ENCODE measurements at places on chromosomes 2 and 18.

- DNase-seq: no peak
Measured at GRCh38 chr2:189512879-189513278, 67.7 kb downstream of the SLC40A1 start.

GRCh38 chr18:56637176-56637575 is 1.2 kb downstream of the TXNL1 start:
- DNase-seq: no peak

- no peak for DNase-seq
Measured at GRCh38 chr2:60573251-60573650, 19.8 kb upstream of the BCL11A start.

- no peak for DNase-seq
Measured at GRCh38 chr18:6273423-6273822, 141.3 kb downstream of the L3MBTL4 start.

GRCh38 chr2:46865181-46865970 is 50.2 kb downstream of the MCFD2 start:
- no peak for DNase-seq

DNA sequence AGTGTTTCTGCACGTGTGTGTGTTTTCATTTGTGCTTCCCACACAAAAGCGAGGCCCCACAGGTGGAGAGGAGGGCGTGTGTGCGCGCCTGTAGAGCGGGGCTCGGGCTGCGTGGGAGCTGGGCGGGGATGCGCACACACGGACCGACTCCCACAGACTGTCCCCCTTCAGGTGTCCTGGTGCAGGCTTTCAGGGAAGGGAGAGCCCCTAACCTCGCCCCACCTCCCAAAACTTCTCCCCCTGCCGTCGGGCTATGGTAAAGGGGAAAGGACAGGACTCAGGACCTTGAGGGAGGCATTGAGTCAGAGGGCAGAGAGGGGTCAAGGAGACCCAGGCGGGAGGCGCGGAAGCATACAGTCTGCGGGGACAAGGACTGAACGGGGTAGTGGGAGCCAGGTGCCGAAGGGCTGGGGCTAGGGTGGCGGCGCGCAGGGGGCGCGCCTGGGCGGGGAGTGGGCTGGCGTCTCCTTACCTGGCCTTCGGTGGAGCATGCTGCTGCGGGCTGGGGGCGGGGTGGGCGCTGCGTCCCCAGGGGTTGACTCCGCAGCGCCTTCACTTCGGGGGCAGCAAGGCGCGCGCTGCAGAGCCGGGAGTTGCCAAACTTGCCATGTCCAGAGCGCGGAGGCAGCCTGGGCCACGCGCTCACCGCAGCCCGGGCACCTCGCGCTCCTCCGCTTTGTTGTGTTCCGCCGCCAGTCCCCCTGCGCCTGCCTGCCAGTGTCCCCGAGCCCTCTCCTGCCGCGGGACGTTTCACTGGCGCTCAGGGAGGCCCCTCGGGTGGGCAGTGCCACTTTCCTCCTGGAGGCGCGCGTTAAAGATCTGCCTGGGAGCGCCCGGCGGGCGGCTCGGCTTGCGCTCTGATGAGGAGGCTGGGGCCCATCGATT is 302.0 kb downstream of the NCKAP5 start:
- no peak for DNase-seq

GRCh38 chr2:158809816-158810215 is 14.7 kb downstream of the DAPL1 start:
- no peak for DNase-seq

GRCh38 chr2:101823859-101824258 is 126.4 kb downstream of the MAP4K4 start:
- no peak for DNase-seq

GRCh38 chr2:55093381-55093780 is 43.1 kb upstream of the RTN4 start:
- DNase-seq: no peak

DNA sequence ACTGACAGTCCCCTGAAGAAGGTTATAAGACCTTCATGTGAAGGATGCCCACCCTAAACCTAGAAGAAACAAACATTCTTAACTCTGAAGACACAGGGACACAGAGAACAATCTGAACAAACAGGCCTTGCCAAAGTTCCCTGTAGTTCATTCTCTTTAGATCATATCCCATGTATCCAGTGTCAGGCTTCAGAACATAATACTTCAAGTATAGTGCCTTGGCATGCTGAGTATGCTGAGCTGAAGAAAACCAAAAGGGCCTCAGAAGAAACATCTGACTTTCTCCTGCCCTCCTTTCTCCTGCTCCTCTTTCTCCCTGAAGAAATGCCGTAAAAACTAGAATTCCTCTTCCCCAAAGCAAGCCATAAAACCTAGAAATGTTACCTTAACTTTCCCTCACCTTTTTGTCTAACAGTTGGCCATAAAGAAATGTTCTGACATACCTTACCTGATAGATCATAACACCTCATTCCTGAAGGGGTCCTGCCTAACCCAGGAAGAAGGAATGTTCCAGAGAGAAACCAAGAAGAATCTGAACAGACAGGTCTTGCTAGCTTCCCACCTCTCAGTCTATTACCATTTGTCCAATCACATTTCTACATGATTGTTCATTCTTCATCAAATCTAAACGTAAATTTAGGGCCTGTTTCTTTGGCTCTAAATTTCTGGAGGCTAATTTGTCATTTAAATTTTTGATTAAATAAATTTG is 160.1 kb upstream of the ZC3H15 start:
- no peak for DNase-seq

DNA sequence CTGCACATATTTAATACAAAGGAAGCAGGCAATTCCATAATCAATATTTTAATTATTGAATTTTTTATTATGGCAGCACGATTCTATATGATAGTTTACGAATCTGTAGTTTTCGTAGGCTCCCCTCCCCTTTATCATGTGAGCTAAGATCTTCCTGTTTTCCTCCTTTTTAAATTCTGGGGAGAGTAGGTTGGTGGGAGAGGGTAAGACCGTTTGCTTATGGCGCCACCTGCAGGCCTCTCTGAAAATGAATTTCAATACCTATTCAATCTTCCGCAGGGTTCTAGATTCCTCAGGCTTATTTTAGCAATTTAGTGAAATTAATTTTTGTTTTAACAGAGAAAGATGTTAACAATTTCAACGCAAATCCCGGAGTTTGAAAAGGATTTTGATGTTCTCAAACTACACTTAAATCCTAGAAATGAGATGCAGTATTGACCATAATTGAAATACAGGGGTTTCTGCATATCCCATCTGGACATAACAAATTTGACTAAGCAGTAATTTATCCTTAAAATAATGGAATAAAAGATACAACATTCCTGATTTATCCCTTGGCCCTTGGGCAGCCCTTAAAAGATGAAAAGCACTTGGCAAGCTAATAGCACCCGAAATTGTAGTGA is 12.8 kb upstream of the GBX2 start:
- DNase-seq: no peak

GRCh38 chr2:225670111-225670974 is 270.8 kb downstream of the NYAP2 start:
- DNase-seq: no peak

GRCh38 chr18:32280911-32281310 is 91.1 kb downstream of the MEP1B start:
- DNase-seq: no peak

DNA sequence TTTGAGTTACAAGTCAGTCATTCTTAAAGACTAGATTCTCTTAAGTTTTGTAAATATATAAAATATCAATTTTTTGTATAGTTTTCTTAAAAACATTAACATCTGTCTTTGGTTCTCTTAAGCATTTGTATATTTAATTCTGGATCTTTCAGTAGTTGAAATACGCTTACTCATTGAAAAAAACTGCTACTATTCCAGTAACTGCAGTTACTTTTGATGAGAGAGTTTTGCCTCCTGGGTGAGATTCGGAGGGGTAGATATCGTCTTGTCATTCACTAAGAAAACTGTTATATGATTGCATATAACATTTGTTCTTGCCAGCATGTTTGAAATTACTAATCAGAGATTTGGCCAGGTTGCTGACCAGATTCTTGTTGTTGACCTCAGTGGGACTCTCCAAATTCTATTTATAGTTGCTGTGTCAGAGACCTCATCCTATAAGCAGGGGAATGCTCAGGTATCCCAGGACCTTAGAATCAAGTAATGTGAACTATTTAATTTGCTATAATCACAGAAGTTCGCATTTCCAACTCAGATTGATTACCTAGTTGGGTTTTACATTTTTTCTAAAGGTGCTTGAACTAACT is 7.9 kb downstream of the AGPS start:
- no peak for DNase-seq

DNA sequence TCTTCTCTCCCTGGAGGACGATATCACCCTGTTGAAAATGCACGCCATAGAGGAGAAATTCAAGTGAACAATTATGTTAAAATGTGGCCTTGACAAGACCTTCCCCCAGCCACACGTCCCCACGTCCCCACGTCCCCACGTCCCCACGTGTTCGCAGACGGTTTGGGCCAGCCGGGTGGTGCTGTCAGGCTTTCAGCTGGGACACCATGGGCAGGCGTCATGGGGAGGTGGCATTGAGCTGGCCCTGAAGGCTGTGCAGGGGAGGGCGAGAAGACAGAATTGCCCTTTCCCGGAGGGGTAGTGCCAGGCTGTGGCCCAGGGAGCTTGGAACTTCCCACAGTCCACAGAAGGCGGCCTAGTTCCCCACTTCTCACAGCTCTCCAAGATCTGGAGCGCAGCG is 240.7 kb upstream of the RAB6C start:
- DNase-seq: no peak

DNA sequence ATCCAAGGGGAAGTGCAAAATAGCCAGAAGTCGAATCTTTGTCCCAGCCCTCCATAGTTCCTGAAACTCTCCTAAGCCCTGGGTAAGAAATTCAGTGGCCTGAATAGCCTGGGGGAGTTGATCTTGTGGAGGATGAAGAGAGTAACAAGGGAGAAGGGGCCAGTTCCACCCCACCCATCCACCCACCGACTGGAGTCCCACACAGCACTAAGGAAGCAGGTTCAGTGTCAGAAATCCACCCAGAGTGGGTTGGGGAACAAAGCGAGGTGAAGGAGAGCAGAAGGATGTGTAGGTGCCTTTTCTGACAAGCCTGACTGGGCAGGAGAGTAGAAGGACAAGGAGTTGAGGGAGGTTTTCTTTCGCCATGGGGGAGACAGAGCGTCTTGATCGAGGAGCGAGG is 136.8 kb downstream of the SMAD2 start:
- DNase-seq: no peak

GRCh38 chr18:56200381-56200911 is 437.9 kb downstream of the TXNL1 start:
- no peak for DNase-seq

DNA sequence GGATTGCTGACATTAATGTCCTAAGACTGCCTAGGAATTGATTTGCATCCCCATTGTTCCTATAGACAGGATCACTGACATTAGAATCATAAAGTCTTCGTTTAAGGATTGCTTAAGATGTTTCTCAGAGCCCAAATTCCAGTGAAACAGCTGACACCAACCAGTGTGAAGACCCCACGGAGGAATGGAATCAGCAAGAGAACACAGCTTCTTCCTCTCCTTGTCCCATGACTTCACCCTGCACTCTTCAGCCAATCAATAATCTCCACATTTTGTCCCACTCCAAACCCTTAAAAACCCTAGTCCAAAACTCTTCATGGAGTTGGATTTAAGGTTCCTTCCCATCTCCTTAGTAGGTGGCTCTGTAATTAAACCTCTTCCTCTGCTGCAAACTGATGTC is 157.0 kb upstream of the NDUFV2 start:
- DNase-seq: no peak

GRCh38 chr2:45688479-45689298 is 37.2 kb downstream of the PRKCE start:
- no peak for DNase-seq

DNA sequence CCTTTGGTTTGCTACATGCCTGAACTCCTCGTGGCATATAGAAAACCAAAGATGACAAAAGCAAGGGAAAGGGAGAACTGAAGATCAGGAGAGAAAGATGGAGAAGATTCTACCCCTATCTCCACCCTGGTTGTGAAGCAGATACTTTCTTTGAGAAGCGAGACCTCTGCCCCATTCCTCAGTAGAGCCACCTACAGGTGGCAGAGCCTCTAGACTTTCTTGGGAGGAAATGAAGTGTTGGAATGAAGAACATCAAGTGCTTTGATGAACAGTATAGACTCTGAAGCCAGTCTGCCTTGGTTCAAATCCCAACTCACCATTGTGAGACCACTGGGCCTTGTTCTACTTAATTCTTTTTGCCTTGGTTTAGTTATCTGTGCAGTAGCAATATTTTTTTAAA is 348.8 kb upstream of the ETAA1 start:
- DNase-seq: no peak

GRCh38 chr2:237519506-237520245 is 32.6 kb downstream of the MLPH start:
- no peak for DNase-seq

DNA sequence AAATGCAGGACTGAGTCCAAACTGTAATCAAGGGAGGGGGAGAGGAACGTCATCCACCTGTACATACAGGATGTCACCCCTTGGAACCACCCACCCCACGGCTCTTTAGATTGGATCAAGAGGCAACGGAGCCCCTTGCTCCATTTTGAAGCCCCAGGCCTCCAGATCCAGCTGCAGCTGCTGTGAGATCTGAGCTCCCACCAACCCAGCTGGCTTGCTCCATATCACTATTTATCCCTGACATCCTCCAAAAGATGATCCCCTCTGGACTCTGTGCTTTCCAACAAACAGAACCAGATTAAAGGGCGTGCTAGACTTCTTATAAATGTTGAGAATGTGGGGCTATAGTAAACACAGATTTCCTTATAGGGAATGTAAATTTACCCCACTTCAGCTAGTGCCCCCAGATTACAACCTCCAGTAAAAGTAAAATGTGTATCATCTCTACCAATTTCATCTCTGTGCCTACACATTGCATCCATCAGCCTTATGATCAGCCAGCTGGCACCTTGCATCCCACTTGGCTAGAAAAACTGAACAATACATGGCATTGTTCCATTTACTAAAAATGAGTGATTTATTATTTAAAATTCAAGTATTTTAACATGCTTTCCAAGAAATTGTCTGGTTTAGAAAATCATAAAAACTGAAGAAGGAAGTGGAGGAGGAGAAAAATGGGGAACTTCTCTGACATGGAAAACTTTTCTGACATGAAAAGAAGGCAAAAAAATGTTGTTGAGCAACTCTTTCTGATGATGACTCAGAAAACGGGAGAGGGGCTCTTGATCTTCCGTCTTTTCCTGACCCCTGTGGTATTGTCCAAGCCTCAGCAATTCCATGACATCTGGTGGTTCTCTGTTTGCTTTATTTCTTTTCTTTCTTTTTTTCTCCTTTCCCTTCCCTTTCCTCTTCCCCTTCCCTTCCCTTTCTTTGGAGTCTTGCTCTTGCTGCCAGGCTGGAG is 262.6 kb upstream of the THUMPD2 start:
- DNase-seq: no peak

GRCh38 chr2:176745543-176746200 is 466.9 kb upstream of the HNRNPA3 start:
- no peak for DNase-seq

GRCh38 chr18:13319629-13320028 is 101.1 kb downstream of the LDLRAD4 start:
- DNase-seq: no peak

- no peak for DNase-seq
Measured at GRCh38 chr2:127161176-127162136, 54.5 kb upstream of the BIN1 start.

- DNase-seq: no peak
Measured at GRCh38 chr18:64405161-64405560, 256.3 kb upstream of the LINC00305 start.

- DNase-seq: no peak
Measured at GRCh38 chr18:13386891-13387801, 168.6 kb downstream of the LDLRAD4 start.

All from D721Med (cell line).